ENCODE measurements at places on chromosomes 5 and 9.
A peak's percentile ranks its signal among the peaks of the same experiment; 100 is the strongest.

DNA sequence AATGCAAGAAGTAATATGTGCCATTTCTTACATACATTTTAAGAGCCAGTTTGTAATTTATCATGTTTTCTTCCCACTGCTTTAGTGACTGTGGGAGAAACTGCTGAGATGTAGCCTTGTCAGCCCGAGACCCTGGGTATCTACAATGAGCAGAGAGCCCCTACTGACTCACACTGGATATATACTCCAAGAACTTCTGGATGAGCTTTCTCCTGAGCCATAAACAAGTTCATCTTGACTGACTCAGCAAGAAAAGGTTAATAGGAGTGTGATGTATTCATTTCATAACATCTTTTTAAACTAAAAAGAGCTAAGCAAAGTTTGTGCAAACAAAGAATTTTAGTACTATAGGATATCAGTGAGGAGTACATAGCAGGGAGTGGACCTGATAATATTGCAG, 182.5 kb downstream of the EDIL3 start:
- DNase-seq, result no peak

DNA sequence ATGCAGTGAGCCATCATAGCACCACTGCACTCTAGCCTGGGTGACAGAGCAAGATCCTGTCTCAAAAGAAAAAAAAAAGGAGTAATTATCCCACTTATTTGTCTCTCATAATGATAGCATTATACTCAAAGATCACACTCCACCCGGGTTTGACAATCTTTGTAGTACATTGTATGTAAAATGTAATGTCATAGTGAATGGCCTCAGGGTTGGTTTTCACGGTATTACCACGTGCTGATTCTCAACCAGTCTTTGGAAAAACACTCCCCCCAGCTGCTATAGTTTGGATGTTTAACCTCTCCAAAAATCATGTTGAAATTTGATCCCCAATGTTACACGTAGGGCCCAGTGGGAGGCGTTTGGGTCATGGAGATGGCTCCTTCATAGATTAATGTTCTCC, 402.4 kb upstream of the GRAMD2B start:
- no peak for DNase-seq

DNA sequence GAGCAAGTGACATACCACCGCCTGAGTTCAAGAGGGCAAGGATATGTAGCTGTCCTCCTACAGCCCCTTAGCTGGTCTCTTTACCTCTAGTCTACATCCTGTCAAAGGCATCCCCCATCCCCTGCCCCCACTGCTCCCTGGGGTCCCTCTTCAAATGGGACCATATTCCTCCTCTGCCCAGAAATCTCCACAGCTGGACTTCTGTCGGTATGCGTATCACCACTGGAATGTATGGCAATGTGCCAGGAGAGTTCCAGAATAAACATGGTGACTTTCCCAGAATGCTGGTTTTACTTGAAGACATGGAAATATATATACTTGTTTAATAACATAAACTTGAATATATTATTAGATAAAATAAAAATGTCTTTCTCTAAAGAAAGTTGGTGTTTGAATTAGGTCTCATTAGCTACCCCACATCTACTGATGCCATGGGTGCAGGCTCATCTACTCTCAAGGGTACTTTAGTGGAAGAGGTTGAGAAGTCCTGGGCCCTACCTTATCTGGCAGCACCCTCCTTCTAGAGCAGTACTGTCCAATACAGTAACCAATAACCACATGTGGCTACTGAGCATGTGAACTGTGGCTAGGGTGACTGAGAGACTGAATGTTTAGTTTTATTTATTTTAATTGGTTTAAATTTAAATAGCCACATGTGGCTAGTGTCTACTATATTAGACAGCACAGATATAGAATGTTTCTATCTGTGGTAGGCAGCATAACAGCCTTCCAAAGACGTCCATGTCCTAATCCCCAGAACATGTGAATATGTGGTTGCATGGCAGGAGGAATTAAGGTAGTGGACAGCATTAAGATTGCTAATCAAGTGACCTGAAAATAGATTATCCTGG, 181.7 kb upstream of the SLC30A5 start:
- no peak for DNase-seq

DNA sequence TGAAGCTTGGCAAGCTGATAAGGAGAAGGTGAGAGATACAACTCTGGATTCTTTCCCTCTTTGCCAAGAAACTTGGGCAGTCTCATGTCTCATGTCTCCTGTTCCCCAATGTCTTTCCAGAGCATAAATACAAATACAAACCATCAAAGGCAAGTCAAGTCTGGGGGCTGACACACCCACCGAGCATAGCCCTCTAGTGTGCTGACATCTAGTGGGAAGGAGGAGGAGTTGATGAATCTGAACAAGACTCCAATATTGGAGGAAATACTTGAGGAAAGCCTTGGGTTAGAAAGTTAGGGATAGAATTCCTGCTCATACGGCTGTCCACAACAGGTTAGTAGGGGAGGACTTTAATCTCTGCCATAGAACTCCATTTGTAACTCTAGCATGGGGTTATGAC, 8.6 kb downstream of the MLANA start:
- no peak for DNase-seq

DNA sequence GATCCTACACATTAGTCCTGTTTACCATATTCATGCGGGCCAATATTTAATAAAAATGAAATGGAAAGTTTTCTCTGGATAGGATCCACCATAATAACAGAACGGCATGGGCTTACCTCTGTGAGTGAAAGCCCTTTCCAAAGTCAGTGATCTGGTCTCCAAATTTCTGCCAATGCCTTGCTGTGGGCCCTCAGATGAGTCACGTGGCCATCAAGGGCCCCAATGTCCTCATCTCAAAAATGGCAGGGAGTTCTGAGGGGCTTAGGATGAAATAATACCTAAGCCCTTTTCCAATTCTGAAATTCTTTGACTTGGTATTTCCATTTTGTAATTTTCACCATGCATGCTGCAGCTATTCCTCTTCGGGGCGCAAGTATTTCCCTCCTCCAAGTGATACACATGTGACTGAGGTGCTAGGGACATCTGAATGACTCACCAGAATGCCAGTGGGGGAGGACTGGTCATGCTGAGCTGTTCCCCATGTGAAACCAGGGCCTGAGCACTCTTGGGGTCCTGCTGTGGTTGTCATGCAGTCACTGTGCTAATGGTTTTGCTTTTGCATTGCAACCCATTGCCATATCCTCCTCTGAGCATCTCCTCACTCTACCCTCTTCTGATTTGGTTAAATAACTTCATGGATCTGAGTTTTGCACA, 35.0 kb downstream of the ITK start:
- DNase-seq, result no peak

GRCh38 chr5:109981979-109982378, 292.3 kb downstream of the MAN2A1 start:
- no peak for DNase-seq

DNA sequence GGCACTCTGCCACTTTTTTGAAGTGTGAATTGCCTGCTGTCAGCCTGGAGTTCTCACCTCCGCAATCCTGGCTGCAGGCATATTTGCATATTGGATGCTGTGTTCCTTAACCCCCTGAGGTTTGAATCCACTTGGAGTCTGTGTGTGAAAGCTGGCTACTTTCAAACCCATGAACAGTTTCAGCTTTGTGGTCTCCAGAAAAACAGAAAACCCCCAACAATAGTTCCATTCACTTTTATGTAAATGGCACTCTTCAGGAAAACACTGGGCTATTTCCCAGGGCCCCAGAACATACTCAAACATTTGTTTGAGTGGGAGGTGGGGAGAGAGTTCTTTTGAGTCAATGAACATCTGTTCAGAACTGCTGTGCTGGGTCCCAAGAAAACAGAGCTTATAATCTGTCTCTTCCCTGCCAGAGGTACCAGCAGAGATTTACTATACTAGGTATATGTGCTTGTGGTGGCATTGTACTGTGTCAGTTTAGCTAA, 5.0 kb downstream of the NUDT2 start:
- no peak for DNase-seq

DNA sequence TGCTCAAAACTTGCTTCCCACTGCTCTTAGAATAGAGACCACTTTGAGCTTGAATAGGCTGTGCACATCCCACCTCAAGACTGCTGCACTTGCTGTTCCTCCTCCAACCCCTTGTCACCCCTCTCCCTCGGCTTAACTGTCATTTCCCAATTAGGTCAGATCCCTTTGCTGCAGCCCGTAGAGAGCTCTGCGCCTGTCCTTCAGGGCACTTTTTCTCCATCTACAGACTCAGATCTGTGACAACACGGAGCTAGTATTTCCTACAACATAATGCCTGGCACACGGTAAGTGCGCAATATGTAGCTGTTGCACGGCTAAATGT, 485 bp upstream of the HABP4 start:
- no peak for DNase-seq

- peak; percentile 58 for DNase-seq
These were observed 146.8 kb upstream of the IQGAP2 start for GRCh38 chr5:76256116-76256889.

GRCh38 chr5:5666369-5666768, 243.9 kb downstream of the ICE1 start:
- DNase-seq, result no peak

DNA sequence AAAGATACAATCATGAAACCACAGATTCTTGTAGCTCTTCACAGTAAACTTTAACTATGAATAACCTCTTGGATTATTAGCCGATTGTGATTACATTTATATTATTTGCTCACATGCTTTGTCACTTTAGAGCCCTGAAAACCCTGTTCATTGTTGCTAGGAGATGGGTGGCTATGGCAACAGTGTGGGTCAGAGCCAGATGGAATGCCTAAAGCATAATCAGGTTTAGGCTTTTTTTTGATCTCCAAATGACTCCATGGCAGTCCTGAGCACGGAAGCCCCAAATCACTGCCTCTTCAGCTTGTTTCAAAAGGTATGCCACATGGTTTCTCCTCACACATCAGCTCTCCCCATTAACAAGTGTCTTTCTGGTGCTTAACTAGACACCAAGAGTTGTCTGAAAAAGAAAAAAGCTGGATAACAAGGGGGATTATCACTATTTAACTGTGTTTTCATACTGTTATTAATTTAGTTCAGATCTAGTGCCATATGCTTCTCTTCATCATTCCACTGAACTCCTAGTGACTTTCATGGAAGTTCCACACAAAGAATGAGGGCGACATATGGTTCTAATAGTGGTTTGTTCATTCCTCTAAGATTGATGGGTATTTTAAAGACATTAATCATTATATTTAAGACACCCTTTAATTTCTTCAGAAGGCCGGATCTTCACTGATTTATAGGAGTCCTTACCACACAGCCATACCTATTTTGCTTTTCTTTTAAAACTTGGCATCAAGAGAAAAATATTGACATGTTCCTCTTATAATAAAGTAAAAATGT, 88.8 kb upstream of the PAM start:
- DNase-seq, result no peak

DNA sequence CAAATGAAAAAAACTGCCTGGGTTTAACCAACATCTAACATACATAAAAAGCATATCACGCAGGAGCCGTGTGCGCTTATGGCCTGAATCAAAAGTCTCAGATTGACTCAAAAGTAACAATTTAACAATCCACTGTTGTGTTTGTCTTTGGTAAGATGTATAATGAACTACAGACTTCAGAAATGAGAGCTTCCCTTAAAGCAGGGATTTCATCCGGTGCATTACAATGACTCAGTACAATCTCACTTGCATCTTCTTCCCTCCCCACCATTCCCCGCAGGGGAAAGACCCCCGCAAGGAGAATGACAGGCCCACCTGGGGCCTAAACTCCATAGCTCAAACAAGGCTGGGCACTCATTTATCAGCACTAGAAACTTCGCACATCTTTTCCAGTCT, 1.4 kb downstream of the ZFR start:
- no peak for DNase-seq

- DNase-seq, result no peak
These were observed 473.4 kb downstream of the NTRK2 start for GRCh38 chr9:85142968-85143367.

DNA sequence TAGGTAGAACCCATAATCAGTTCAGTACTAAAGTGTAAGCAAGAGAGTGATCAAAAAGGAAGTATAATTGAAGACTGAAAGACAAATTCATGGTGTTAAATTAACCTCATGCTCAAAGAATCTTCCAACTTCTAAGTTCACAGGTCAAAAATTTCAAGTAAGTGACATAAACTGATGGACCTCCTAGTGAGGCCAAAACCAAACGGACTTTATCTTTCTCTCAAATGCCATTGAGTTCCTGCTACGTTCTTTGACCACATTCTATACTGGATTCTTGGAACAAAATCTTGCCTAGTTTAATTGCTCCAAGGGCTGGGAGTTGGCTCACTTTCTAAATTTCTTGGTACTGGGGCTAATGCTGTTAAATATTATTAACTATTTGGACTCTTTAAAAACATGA, 794.9 kb downstream of the TLE4 start:
- DNase-seq, result no peak

GRCh38 chr5:170362102-170362501, 27.1 kb downstream of the KCNMB1 start:
- DNase-seq, result no peak

- DNase-seq, result no peak
These were observed 55.5 kb downstream of the PCSK1 start for GRCh38 chr5:96377597-96377996.

DNA sequence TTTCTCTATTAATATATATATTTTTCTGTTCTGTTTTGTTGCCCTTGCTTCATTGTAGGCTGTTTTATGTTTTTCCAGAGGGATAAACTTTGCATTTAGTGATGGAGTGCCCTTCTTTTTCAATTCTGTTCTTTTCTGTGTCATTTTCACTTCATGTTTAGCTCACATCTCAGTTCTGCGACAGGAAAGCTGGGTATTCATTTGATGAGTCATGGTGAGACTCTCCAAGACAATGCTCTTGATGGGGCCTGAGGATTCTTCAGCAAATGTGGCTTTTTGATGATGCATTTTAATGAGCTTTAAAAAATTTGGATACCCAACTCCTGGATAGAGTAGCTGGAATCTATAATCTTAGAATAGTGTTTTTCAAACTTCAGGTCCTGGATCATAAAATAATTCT, 56.5 kb upstream of the SPATA31D4 start:
- no peak for DNase-seq

DNA sequence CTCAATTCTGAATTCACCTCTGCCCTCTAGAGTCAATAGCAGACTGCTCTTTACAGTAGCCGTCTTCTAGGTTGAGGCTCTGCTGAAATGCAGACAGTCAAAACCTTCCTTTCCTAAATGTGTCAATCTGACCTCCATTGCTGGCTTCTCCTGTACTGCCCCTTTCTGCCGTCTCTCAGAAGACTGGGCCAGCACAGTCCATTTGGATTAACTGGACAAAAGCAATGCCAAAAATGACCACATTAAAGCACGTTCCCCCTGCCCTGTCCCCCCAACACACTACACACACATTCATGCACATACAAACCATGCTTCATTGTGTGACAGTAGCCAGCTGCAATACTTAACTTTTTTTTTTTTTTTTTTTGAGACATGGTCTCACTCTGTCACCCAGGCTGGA, 130.2 kb upstream of the LIFR start:
- no peak for DNase-seq

DNA sequence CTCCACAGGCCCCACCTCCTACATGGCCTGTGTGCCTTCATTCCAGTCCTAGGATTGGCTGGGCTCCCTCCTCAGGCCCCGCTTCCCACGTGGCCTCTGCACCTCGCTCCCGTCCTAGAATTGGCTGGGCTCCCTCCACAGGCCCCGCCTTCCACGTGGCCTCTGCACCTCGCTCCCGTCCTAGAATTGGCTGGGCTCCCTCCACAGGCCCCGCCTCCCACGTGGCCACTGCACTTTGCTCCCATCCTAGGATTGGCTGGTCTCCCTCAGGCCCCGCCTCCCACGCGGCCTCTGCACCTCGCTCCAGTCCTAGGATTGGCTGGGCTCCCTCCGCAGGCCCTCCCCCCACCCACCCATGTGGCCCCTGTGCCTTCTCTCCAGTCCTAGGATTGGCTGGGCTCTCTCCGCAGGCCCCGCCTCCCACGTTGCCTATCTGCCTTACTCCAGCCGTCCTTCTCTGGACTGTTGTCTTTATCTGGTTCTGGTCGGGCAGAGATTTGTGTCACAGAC, 45.3 kb upstream of the CACNA1B start:
- no peak for DNase-seq

- no peak for DNase-seq
These were observed 1.6 kb upstream of the SEC16A start for GRCh38 chr9:136484153-136485048.
